Astrocyte (in vitro differentiated cells and primary cell): ENCODE measurements at places on chromosomes 4 and X.

- peak; percentile 18 for DNase-seq
These were observed 111.9 kb upstream of the TMEM164 start for GRCh38 chrX:109890910-109891502.

DNA sequence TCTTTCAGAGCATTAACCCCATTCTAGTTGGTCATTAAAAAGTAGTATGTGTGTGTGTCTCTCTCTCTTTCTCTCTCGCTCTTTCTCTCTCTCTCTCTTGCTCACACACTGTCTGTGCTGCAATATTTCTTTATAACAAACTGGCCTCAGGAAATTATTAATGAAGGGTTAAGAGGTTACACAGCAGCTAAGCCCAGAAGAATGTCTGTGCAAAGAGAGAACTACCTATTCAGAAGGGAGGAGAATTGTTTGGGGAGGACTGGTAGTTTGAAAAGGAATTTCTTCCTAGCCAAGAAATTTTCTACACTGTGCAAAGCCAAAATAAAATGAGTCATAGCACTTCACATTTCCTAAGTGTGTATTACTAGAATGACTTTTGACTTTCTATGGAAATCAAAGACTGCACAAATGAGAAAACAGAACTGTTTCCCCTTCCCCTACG lies 22.2 kb downstream of the PDGFC start:
- peak; percentile 95 for DNase-seq

DNA sequence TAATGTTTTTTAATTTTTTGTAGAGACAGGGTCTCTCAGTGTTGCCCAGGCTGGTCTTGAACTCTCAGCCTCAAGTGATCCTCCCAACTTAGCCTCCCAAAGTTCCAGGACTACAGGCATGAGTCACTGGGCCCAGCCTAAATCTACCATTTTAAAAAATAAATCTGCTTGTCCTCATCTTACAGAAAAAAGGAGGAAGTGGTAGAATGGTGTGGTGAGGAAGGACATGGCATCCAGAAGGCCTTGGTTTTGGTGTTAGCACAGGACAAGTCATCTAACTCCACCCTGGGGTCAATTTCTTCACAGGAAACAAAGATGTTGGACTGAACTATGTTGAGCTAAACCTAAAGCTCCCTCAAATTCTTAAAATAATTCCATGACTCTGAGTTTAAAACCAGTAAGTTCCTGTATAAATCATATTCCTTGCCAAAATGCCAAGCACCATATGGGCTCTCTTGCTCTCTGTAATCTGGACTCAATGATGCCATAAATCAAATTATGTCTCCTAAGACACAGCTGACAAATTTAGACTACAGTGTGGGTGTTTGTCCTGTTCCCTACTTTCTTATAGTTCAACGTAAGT lies 253.9 kb upstream of the NOCT start:
- DNase-seq, result peak; percentile 60

GRCh38 chrX:150635952-150636351 lies 57.2 kb upstream of the MTMR1 start:
- peak; percentile 63 for DNase-seq
